ENCODE measurements at places on chromosomes 3 and 15.

GRCh38 chr3:189235214-189235613 lies 63.4 kb downstream of the TPRG1 start:
- DNase-seq = no peak

DNA sequence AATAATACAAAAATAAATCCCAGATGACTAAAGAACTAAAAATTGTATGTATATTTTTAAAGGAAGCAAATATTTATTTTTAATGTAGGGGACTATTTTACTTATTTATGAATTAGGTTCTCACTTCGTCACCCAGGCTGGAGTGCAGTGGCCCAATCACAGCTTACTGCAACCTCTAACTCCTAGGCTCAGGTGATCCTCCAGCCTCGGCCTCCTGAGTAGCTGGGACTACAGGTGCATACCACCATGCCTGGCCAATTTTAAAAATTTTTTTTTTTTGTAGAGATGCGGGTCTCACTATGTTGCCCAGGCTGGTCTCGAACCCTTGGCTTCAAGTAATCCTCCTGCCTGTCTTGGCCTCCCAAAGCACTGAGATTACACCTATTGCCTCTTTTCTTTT lies 42.6 kb downstream of the CMTM7 start:
- DNase-seq = no peak

GRCh38 chr15:22855791-22856190 lies 17.3 kb downstream of the NIPA2 start:
- DNase-seq = no peak

DNA sequence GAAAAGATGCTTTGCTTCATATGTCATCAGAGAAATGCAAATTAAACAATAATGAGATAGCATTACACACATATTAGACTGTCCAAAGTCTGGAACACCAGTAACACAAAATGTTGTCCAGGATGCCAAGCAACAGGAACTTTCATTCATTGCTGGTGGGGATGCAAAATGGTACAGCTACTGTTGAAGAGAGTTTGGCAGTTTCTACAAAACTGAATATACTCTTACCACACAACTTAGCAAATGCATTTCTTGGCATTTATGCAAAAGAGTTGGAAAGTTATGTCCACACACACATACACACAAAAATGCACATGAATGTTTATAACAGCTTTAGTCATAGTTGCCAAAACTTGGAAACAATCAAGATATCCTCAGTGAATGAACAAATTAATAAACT lies 195.2 kb upstream of the MME start:
- DNase-seq = no peak

DNA sequence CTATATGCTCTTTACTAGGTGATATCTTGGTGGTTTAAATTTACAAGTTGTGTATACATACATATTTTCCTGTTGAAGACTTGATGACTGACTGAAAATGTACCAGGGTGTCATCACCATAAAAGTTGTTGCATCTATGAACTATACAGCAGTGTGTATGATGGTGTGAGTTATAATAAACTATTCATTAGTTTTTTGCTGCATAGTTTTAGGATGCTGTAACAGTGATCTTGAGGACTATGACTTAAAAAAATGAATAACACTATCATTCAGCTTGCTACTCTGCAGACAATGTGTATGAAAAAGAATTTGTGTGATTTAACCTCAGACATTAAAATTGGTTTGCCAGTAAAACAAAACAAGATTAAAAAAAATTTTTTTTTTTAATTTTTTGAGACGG lies 49.0 kb downstream of the UBE2E2 start:
- no peak for DNase-seq

- peak; percentile 45 for DNase-seq
These were observed 50.8 kb downstream of the GXYLT2 start for GRCh38 chr3:72938471-72939265.

GRCh38 chr15:92650966-92651365 lies 4.6 kb downstream of the FAM174B start:
- DNase-seq = no peak

DNA sequence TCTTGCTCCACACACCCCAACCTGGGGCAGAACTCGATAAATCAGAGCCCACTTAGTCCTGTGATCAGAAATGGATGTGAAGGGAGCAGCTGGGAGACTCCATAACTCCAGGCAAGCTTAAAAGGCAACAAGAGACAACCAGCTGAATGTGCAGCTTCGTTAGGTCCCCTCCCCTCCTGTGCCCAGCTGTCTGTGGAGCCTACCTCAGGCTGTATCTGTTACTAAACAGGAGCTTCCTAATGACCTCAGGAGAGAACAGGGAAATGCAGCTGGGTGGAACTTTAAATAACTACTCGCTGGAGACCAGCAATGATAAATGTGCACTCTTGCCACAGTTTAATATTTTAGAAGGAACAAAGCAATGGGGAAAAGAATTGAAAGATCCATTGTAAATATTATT lies 25.9 kb downstream of the SLC9A9 start:
- peak; percentile 20 for DNase-seq

DNA sequence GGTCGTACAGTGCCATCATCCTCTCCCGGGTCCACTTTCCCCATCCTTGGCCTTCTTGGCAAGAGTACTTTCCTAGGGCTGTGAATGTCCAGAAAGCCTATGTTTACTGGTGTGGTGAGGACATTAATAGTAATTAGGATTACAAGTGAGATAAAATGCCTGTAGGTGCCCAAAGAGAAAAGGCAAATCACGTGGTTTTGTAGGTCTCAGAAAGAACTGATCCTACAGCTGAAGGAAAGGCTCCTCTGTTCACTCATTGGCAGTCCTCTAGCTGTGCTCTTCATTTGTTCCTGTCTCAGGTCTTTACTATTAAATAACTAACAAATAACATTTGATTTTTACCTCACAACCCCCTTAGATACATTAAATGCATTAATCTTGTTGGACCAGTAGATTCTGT lies 220.1 kb upstream of the CBLB start:
- DNase-seq = no peak

GRCh38 chr3:151426341-151426657 lies 34.6 kb downstream of the IGSF10 start:
- DNase-seq = no peak

- no peak for DNase-seq
These were observed 10.3 kb upstream of the RFTN1 start for GRCh38 chr3:16523778-16524177.

DNA sequence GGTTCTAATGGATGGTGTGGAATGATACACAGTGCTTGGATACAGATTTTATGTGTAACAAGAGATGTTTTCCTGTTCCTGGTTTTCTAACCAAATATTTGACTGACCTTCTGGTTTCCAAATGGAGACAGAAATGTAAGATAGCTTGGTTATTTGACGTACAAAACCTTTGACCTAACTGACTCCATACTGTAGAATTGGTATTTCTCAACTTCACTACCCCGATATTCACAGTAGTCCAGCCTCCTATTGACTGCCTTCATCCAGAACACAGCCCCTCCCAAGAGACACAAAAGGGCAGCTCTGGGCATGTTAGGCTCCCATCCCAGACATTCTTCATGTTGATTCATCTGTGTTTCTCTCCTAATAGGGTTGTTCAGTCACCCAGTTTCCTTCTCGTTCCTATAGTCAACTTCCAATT lies 33.4 kb downstream of the MYO1E start:
- DNase-seq = no peak

DNA sequence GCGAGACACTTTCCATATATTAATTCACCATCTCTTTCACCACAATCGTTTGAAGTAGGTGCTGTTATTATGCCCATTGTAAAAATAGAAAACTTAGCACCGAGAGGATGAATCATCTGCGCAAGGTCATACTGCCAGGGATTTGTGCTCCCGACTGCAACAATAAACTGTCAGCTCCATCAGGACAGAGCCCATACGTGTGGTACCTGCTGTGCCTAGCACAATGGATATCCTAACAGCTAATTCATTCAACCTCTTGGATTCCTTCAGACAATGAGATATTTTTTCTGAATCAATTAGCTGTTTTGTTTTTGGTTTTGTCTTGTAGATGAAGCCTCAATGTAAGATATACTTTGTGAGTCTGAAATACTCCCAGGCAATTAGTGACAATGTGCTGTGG lies 32.3 kb upstream of the PROK2 start:
- no peak for DNase-seq

DNA sequence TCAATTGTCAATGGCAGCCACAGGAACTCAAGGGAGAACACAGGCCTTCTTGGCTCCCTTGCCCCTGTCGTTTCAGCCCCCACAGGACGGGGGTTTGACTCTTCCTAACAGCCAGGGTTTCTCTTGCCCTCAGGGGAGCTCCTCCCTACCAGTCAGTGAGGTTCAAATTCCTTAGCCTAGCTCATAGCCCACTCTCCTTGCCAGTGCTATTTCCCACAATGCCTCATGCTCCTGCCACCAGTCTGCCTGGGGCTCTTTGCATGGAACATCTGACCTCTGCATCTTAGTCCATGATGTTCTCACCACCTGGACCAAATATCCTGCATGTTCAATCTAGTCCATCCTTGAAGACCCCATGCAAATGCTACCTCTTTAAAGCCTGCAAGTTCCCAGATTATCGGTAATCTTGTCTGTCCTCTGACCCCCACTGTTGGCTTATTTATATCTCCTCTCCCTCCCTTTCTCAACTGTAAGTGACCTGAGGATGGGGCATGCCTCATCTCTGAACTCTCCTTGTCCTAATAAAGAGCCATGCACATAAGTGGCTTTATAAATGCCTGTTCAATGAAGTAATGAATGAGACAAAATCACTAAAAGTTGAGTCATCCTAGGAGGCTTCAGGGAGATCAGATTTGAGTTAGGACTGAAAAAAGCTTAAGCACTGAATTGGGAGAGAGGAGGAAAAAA lies 78.0 kb downstream of the MYO1E start:
- DNase-seq = no peak

GRCh38 chr3:12831301-12831866 lies 10.0 kb downstream of the RPL32 start:
- DNase-seq = no peak

GRCh38 chr3:18403061-18403460 lies 22.1 kb downstream of the SATB1 start:
- no peak for DNase-seq
